Stimulated activated CD4-positive, alpha-beta T cell treated with anti-CD3 and anti-CD28 coated beads, Interleukin-4, amount 100 ng/mL, for 24 hours (primary cell): ENCODE measurements at places on chromosomes 1 and 21.

DNA sequence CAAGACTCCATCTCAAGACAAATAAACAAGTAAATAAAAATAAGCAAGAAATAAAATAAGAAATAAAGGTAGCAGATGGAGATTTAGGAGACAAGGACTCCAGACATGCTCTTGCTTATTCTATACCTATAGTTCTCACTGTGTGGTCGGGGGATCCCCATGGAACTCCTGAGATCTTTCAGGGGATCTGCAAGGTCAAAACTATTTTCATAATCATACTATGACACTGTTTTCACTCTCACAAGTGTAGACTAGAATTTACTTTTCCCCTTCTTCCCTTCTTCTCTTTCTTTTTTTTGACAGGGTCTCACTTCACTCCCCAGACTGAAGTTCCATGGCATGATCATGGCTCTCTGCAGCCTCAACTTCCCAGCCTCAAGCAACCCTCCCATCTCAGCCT, 29.8 kb upstream of the NLRP3 start:
- DNase-seq = no peak

GRCh38 chr1:212067787-212068186, 32.2 kb downstream of the DTL start:
- no peak for DNase-seq

DNA sequence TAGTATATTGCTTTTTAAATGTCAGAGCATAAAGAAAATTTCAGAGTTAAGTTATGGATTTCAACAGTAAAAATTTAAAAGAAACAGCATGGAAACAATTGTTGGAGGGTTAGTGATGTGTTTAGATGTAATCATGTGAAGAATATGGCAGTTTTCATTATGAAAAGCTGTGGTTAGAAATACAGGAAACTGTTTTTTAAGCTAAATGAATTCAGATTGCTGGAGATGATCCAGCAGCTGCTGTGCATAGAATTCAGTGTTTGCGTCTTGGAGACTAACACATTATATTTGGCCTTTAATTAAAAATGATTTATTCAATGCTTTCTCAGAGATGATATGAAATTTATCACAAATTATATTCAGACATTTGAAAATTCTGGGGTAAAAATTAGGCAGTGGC, 273.6 kb upstream of the LRRC7 start:
- no peak for DNase-seq

- no peak for DNase-seq
These were observed 92.9 kb downstream of the UBIAD1 start for GRCh38 chr1:11365744-11366387.

DNA sequence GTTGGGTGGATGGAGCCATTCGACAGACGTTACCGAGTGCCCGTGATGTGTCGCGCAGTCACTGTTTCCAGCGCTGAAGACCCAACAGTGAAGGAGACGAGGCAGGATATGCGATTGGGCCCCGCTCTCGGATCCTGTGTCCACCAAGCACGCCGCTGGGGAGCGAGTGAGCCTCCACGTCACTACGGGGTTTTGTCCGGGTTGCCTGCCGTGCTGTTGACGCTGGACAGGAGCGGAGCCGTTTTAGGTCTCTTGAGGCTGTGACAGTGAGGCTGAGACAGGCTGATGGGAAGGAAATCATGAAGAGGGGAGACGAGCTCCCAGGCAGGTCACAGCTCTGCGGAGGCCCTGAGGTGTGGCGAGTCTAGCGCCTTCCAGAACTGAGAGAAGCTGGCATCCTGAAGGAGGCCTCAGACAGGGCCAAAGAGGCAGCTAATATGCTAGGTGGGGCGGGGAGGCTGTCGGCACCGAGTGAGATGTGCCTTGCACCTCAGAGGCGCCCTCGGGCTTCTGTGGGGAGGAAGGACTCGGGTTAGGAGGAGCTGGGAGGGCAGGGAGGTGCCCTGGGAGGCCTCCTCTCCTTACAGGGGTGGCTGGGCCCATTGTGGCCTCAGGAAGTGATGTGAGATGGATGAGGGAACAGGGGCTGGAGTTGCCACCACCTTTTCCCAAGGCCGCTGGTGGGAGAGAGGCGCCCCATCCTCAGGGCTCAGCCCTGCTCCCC, 196.0 kb upstream of the TMEM51 start:
- DNase-seq = no peak

- no peak for DNase-seq
These were observed 67.1 kb upstream of the ABCG1 start for GRCh38 chr21:42151948-42152220.

- peak; percentile 96 for DNase-seq
These were observed 775 bp upstream of the AIM2 start for GRCh38 chr1:159077120-159077961.

DNA sequence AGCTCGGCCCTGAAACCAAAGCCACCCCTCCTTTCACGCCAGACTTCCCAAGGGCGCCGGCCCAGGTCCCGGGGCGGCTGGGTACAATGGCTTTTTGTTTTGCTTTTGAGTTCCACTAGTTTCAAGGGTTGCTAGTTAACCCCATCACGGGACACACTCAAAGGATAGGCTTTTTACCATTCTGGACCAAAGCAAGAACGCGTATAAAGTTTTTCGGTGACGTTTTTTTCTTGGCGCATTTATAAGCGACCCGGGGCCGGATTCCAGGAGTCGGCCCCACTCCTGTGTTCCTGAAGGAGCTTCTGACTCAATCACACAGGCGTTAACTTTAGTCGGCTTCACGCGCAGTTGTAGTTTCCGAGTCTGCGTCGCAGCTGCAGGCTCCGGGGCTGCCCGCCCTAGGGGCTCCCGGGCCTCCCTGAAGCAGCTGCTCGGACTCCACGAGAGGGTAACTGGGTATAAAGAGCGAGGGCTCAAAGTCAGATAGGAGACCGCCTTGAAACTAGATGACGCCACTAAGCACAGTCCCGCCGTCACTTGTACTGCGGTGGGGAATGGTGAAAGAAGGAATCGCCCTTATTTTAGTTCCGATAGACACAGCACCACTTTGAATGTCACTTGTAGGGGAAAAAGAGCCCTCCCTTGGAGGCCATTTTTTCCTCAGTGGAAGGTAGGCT, 707 bp upstream of the KLHL21 start:
- DNase-seq = peak; percentile 57

DNA sequence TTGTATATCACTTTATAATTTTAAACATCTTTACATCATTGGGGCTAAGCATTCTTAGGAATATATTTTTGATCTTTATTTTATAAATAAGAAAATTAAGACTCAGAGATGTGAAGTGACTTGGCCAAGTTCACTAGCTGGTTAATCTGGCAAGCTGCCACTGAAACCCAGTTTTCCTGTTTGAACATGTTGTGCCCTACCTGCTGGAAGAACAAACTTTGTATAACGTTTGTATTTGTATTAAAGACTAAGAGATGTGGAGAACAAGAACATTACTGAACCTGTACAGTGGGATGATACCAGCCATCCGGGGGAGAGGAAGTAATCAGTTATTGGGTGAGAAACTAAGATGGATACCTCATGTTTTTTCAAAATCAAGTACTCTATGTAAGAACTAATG, 77.2 kb upstream of the SIPA1L2 start:
- no peak for DNase-seq

DNA sequence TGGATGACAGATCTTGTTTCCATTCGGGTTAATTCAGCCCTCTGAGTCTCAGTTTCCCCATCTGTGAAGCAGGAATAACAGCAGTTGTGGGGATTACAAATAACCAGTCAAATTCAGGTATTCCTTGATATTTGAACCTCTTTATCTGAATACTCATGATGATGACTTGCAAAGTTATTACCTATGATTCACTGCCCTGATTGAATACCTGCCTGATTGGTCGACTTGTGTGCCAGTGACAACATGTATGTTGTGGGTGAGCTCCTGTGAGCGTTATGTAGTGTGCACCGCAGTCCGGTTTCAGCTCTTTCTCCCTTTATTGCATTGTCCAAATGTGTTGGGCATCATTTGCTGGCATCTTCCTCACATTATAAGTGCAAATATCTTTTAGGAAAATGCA, 9.5 kb upstream of the TMEM61 start:
- no peak for DNase-seq

DNA sequence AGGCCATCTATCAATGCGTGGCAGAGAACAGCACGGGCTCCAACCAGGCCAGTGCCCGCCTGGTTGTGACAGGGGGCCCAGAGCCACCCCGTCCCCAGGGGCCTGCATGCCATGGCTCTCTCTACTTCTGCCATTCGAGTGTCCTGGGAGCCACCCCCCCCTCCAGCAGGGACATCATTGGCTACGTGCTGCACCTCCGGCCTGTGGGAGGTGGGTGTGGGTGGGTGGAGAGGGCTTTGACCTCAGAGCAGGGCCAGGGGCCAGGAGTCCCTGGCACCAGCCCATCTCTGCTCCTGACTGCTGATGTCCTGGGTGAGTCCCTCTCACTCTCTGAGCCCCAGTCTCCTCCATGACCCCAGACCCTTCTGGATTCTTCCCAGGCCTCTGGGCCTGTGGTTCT, 25.3 kb downstream of the SLC27A3 start:
- no peak for DNase-seq

DNA sequence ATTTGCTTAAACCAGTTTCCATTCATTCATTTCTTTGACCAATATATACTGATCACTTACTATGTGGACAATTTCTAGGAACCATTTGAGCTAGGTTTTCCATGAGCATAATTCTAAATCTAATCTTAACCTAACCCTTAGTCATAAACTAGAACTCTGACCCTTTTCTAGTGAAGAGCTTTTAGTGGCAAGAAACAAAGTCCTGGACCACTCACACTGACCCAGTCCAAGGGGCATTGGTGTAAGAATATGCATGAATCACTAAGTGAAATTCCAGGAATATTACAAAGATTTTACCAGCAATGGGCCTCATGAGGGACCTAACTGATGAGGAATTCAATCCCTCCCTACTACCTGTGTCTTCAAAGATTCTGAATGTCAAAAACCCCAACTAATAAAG, 40.6 kb upstream of the SLC2A1 start:
- no peak for DNase-seq

- DNase-seq = no peak
These were observed 32.2 kb downstream of the BATF3 start for GRCh38 chr1:212667223-212668139.

DNA sequence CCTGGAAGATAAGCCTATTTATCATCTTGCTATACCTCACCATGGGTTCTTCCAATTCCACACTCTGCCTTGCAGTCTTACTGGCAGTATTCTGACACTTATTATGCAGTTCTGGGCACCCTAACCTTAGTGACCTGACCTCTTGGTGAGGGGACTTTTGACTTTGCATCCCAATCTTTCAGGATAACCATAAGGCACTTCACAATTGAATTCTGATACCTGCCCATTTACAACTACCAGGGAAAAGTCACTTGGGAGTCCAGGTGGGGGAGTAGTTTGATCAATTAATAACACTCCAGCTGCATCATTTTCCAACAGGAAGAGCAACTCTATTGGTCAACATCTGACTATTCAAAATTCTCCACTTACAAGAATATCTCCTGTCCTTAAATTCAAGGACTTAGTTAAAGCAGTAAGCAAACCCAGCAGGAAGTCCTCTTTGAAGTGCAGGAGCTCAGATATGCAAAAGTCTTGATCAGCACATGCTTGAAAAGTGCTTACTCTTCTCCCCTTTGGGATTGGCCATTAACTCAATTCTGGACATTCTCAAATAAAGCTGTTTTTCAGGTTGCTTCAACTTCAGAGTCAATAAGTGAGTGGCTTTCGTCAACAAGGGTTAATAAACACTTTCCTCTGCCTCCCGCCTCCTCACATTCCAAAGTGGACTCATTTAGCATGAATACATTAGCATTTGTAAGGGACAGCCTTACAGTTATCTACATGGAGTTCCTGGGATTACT, 177.4 kb upstream of the NRIP1 start:
- DNase-seq = no peak

GRCh38 chr1:234549447-234550021, 60.4 kb downstream of the IRF2BP2 start:
- DNase-seq = no peak

DNA sequence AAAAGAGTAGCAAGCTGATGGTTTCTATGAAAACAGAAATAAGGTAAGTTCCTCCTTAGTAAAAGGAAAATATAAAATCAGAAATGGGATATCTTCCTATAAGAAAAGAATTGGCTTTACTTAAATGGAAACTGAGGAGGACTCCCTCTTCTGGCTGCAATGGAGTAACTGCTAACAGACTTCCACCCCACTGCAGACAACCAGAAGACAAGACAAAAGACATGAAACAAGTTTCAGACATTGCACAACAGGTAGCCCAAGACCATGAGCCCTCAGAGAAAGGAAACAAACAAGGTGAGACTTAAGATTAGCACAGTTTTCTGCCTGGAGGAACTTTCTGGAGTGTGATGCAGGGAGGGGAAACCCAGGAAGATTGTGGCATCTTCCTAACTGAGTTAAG, 17.0 kb upstream of the OLFML2B start:
- DNase-seq = no peak

DNA sequence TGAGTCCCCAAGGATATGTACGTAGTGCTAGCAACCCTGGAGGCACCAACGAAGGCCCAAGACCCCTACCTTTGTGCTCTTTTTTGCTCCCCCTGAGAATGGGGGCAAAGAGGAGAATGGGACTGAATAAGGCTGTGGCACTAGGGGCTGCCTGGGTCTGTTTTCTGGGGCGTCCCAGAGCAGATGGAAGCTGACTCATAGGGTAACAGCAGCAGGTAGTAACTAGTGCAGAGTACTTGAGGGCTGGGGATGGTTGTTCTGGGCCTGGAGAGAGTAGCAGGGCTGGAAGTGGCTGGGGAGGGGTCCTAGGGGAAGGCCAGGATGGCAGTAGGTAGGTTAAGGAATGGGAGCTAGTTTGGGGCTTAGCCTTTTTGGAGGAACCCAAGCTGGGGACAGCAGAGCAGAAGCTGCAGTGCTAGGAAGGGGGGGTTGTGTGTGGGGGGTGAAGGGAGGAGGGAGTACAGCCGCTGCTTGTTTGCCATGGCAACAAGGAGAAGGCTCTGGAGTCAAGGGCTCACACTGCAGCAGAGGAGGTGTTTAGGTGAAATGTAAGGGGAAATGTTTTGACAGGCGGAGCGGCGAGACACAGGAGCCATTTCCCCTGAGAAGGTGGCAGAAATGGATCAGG, 1.8 kb downstream of the NCDN start:
- DNase-seq = no peak

DNA sequence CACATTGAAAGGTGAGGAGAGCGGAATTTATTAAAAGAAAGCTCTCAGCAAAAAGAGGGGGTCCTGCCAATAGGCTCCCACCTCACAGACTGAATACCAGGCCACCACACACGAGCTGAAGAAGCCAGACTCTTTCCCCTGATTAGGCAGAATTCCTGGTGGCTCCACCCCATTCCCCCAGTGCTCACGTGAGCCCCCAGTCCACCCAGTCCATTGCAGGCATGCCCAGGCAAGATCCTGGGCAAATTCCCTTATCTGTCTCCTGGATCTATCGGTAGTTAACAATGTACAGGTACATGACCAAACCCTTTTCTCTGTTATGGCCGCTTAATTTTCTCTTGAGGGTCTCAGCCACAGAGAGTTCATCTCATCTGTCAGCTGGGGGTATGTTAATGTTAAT, 54.6 kb upstream of the BTG3 start:
- no peak for DNase-seq

DNA sequence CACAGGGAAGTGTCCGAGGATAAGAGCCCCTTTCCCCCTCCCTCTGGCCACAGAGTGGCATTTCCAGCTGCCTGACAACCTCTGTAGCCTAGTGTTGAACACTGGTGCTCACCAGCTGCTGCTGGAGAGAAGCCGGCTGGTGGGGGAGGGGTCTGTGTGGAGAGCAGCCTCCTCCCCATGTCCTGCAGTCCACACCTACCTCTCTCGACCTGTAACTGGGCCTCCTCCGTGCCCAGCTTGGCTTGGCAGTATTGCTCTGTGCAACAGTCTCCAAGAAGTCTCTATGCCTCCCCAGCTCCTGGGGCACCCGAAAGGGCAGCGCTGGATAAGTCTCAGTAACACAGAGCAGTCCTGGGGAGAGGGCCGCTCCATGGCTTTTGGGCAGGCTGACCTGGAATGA, 17.0 kb downstream of the PAPPA2 start:
- no peak for DNase-seq

- no peak for DNase-seq
These were observed 1372.9 kb upstream of the ADGRL2 start for GRCh38 chr1:80427881-80428280.
